Gastroesophageal sphincter (tissue), 4 donors: ENCODE measurements at places on chromosomes 2 and 18. TPM values are rescaled to one million over a fixed set of nuclear protein-coding genes. Genes with fewer than 3 reads are reported as not detected.
A peak's percentile ranks its signal among the peaks of the same experiment; 100 is the strongest.

Gene ATP8B1
- total RNA-seq, result 26.2 TPM

- no peak for ATAC-seq
Observed at GRCh38 chr2:240000671-240001070, 24.5 kb downstream of the NDUFA10 start.

- peak; percentile 44 for ATAC-seq
Observed at GRCh38 chr2:36780231-36780839, 83.8 kb downstream of the VIT start.

Gene NPHP1
- 9.2 TPM for total RNA-seq

GRCh38 chr2:224930990-224931389 is 111.3 kb downstream of the DOCK10 start:
- no peak for ATAC-seq

Gene KCNG2
- 0.27 TPM for total RNA-seq

GRCh38 chr2:221571025-221571550 is 1.0 kb downstream of the EPHA4 start:
- ATAC-seq, result no peak

- no peak for ATAC-seq
Observed at GRCh38 chr2:54967269-54967668, 83.0 kb downstream of the RTN4 start.

GRCh38 chr2:138502255-138503086 is 901 bp downstream of the SPOPL start:
- no peak for ATAC-seq

Gene CNNM4
- 6.1 TPM for total RNA-seq

DNA sequence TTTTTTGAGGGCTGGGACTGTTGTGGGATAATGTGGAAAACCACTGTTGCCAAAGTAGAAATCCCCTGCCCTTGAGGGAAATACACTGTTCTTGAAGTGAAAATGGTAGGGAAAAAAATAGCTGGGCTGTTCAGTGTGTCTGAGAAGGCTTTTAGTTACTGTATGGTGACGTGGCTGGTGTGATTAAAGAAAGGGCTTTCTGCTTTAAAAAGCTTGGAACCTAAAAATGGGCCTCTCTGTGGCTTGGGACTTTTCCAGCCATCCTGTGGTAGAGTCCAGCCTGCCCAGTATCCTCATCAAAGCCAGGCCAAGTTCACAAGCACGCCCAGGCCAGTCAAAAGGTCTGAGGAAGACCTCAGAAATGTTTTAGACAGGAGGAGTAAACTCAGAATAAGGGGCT is 6.8 kb downstream of the MGAT5 start:
- ATAC-seq, result no peak

- no peak for ATAC-seq
Observed at GRCh38 chr2:205590759-205591158, 91.5 kb upstream of the NRP2 start.

Gene APCDD1
- 196 TPM for total RNA-seq

Gene CD8B2
- 0.08 TPM for total RNA-seq

GRCh38 chr2:227020416-227020815 is 143.6 kb downstream of the COL4A4 start:
- ATAC-seq, result no peak
